Ovary (tissue), 10 donors: ENCODE measurements at places on chromosomes 3 and 15. TPM values are rescaled to one million over a fixed set of nuclear protein-coding genes. Genes with fewer than 3 reads are reported as not detected.

The PSTPIP1 gene
- 2.4 TPM for polyA plus RNA-seq

- DNase-seq, result no peak
These were observed 43.8 kb downstream of the GABRB3 start for GRCh38 chr15:26729030-26729429.

GRCh38 chr3:108406063-108406660 lies 104.2 kb downstream of the MYH15 start:
- no peak for DNase-seq

- DNase-seq, result no peak
These were observed 101.3 kb upstream of the SLCO3A1 start for GRCh38 chr15:91752081-91752785.

GRCh38 chr15:82106679-82107078 lies 60.9 kb upstream of the MEX3B start:
- no peak for DNase-seq

DNA sequence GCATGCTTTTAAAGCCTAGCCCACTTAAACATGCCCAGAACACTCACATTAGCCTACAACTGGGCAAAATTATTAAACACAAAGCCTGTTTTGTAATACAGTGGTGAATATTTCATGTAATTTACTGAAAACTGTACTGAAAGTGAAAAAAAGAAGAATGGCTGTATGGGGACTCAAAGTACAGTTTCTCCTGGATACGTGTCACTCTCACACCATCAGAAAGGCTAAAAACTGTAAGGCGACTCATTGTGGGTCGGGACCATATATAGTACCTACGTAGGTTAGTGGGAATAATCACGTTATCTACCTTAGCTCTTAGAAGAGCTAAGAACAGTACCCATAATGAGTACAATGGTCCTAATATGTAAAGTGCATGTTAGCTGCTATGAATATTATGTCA lies 80.2 kb upstream of the SPATA12 start:
- no peak for DNase-seq

The ZBBX gene
- not detected for polyA plus RNA-seq

DNA sequence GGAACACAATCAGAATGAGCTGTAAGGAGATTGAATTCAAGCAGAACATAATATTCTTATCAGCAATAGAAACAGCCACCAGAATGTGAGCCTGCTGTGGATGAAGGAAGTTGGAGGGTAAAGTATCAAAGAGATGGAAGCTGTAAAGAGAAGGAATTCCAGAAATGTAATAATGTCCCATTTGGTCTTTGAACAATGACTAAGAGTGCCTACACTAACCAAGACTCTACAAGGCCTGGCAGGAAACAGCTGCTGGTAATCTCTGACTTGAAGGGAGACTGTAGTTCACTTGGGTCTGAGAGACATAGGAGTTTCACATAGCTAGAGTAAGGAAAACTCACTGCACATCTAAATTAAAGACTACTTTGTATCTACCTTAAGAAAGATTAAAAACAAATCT lies 1176.0 kb upstream of the ALCAM start:
- no peak for DNase-seq

- DNase-seq, result no peak
These were observed 42.6 kb downstream of the ZNF280D start for GRCh38 chr15:56690733-56691132.

DNA sequence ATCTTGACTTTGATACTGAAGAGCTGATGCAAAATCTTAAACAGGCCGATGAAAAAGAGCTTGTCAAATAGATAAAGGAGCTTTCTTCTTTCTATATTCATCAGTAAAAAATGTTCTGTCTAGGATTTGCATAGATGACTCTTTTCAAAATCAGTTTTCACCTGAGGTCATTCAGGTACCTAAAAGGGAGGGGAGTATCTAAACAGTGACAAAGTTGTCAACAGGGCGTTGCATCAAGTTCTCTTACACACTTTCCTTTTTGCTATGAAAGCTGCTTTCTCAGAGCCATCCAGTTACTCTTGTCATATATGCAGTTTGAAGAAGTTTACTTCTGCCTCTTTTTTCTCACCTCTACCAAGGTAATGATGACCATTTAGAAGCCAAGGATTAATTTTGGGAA lies 60.0 kb downstream of the AKAP13 start:
- DNase-seq, result no peak

- DNase-seq, result no peak
These were observed 376.7 kb upstream of the PDZRN3 start for GRCh38 chr3:74001436-74001835.
